ENCODE measurements at places on chromosomes 4 and X. TPM values are rescaled to one million over a fixed set of nuclear protein-coding genes. Genes with fewer than 3 reads are reported as not detected.

GRCh38 chr4:172726001-172726423, 442.6 kb upstream of the GALNT7 start:
- H3K4me1 ChIP-seq: peaks cover 33% of the 10 kb centered on the region
- H3K4me3 ChIP-seq: peak overlapping the region; percentile 8
- no peaks in the 10 kb centered on the region for H3K36me3 ChIP-seq
- no peaks in the 10 kb centered on the region for H3K27me3 ChIP-seq
- peak; percentile 93 for DNase-seq
- peak overlapping the region; percentile 15 for H3K27ac ChIP-seq

DNA sequence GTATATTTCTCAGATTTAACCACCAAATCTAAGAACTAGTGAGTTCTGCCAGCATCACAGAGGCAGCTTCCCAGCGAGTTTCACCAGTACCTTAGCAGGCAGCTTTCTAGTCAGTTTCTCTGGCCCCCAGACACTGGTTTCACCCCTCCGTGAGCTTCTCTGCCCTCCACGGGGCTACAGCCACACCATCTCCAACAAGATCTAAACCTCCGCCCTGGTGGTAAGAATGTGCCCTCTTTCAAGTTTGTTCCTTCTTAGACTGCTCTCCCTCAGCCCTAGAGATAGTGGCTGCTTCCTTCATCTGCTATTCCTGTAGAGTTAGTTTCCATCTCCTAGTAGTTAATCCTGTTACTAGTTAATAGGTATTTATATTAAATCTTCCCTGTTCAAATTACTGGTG, 60.5 kb upstream of the TAB3 start:
- H3K27ac ChIP-seq: no peak overlapping the region
- no peak overlapping the region for H3K4me3 ChIP-seq
- H3K36me3 ChIP-seq: no peaks in the 10 kb centered on the region
- DNase-seq: no peak
- no peaks in the 10 kb centered on the region for H3K27me3 ChIP-seq

DNA sequence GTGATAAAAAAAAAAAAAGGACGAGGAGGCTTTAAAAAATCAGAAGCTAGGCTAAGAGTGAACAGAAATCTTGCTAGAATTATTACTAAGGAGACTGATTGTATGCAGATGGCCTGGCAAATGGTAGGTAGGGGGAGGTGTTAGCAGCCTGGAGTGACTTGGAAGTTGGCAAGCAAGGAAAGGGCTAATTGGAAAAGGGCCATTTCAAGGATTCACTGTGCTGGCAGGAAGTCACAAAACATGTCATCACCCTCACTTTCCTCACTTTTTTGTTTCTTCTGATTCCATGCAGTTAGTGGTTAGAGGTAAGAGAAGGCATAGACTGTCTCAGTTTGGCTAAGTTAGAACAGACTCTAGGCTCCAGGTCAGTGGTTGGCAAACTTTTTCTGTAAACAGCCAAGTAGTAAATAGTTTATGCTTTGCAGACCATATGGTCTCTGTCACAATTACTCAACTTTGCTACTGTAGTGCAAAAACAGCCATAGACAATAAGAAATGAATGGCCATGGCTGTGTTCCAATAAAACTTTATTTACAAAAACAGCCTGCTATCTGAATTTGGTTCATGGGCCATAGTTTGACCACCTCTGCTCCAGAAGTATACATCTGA, 646.5 kb upstream of the ACTRT1 start:
- no peak overlapping the region for H3K27ac ChIP-seq
- H3K4me1 ChIP-seq: no peaks in the 10 kb centered on the region
- H3K36me3 ChIP-seq: no peaks in the 10 kb centered on the region

- peak; percentile 27 for DNase-seq
- no peak overlapping the region for H3K27ac ChIP-seq
- H3K27me3 ChIP-seq: no peaks in the 10 kb centered on the region
- H3K4me3 ChIP-seq: no peak overlapping the region
- no peaks in the 10 kb centered on the region for H3K36me3 ChIP-seq
- no peaks in the 10 kb centered on the region for H3K4me1 ChIP-seq
These were observed 275.2 kb upstream of the EDA2R start for GRCh38 chrX:66914080-66914479.

DNA sequence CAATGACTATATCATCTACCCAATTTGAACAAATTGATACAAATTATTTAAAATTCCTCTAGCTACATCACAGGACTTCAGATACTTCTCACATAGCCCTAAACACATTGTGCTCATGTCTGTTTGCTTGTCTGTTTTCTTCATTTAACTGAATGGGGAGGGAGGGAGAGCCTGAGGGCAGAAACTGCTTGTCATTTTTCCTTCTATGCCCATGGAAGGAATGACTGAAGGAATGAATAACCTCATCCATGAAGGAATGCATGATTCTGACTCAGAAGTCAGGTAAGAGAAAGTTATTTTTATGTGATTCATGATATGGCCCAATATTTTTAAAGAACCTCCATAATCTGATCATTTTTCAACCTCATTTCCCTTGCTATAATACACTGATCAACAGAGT, 418.0 kb upstream of the PITX2 start:
- no peaks in the 10 kb centered on the region for H3K27me3 ChIP-seq
- no peak overlapping the region for H3K4me3 ChIP-seq
- no peak overlapping the region for H3K27ac ChIP-seq
- no peaks in the 10 kb centered on the region for H3K36me3 ChIP-seq
- DNase-seq: no peak
- no peaks in the 10 kb centered on the region for H3K4me1 ChIP-seq

- no peaks in the 10 kb centered on the region for H3K36me3 ChIP-seq
- H3K27me3 ChIP-seq: no peaks in the 10 kb centered on the region
- H3K4me3 ChIP-seq: no peak overlapping the region
- H3K4me1 ChIP-seq: no peaks in the 10 kb centered on the region
These were observed 46.6 kb downstream of the CD40LG start for GRCh38 chrX:136694431-136695087.

- H3K4me1 ChIP-seq: no peaks in the 10 kb centered on the region
- H3K27me3 ChIP-seq: no peaks in the 10 kb centered on the region
- H3K4me3 ChIP-seq: no peak overlapping the region
- H3K27ac ChIP-seq: no peak overlapping the region
- no peak for DNase-seq
These were observed 412.0 kb upstream of the ATOH1 start for GRCh38 chr4:93416344-93417128.

GLRA3 gene
- not detected for total RNA-seq

PDGFRA gene
- 122 TPM for total RNA-seq

DNA sequence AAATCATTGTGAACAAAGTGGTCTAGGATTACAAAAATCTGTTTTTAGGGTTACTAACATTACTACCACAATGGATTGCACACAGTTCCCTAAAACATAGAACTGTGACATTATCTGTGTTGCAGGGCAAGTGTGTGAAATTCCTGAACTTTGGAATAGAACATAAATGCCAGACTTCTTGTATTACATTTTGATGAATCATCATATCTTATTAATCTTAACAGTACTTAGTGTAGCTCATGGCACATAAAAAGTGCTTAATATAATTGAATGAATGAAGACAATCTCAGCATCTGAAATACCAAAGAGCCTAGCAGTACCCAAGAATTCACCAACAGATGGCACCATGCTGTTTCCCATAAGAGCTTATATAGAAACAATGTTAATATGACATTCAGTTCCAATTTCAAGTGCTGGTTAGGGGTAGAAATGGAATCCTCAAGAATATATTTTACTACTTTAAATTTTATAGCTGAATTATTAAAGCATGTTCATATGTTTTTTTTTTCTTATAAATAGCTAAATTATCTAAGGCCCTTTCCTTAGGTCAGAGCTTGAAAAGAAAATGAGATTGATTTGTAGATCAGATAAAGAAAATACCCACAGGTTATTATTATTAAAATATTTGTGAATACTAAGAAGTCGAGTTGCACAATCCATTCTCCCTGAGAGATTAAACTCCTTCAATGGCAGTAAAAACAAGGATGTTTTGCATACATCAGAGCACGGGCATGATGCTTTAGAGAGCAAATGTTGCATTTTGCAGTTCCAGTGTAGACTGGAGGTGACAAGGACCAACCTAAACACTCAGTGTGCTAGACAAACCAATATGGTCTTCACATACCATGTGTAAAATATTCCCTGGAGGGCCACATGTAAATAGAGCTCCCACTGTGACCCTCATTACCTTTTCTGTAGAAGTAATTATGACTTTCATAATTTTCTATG, 25.7 kb upstream of the SHISA3 start:
- no peak overlapping the region for H3K27ac ChIP-seq
- H3K4me1 ChIP-seq: no peaks in the 10 kb centered on the region
- H3K27me3 ChIP-seq: no peaks in the 10 kb centered on the region
- H3K4me3 ChIP-seq: no peak overlapping the region

GRCh38 chr4:145153904-145154298, 26.5 kb downstream of the OTUD4 start:
- H3K36me3 ChIP-seq: no peaks in the 10 kb centered on the region
- H3K4me1 ChIP-seq: no peaks in the 10 kb centered on the region
- no peak for DNase-seq
- no peaks in the 10 kb centered on the region for H3K27me3 ChIP-seq
- H3K27ac ChIP-seq: no peak overlapping the region
- H3K4me3 ChIP-seq: no peak overlapping the region

GRCh38 chr4:3010577-3010976, 47.2 kb downstream of the GRK4 start:
- no peak for DNase-seq
- H3K36me3 ChIP-seq: no peaks in the 10 kb centered on the region
- no peak overlapping the region for H3K27ac ChIP-seq
- no peak overlapping the region for H3K4me3 ChIP-seq

Measured in Caco-2 (cell line).